ENCODE measurements at places on chromosomes 1 and 21. TPM values are rescaled to one million over a fixed set of nuclear protein-coding genes. Genes with fewer than 3 reads are reported as not detected.

GRCh38 chr1:74107394-74107793 lies 90.6 kb downstream of the LRRIQ3 start:
- DNase-seq = no peak

- DNase-seq = no peak
Observed at GRCh38 chr1:62283986-62284385, 35.2 kb downstream of the KANK4 start.

DNA sequence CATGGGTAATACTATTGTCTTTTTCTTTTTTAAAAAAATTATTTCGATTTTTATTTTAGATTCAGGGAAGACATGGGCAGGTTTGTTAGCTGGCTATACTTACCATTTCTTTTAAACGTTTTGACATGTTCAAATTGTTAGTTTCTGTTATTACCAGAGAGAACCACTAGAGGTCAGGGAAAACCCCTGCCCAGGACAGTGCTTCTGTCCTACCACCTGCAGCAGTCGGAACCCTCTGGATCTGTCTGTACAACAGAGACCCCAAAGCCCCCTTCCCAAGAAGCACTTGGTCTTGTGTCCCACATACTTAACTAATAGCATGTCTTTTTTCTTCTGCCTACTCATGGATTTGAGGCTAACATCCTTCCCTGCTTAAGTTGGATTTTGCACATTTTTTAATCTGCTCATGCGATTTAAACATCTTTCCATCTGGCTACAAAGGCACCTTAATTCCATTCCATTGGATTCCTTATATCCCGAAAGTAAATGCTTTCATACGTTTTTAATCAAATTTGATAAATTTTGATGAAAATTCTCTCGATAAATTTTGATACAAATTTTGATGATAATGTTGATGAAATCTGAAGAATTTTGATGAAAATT lies 10.0 kb upstream of the C1orf115 start:
- DNase-seq = no peak

- DNase-seq = no peak
Observed at GRCh38 chr1:203427451-203427850, 48.2 kb upstream of the PRELP start.

GRCh38 chr1:67880056-67880601 lies 46.9 kb upstream of the GNG12 start:
- DNase-seq = no peak

GRCh38 chr1:84078842-84079202 lies 65.2 kb upstream of the PRKACB start:
- no peak for DNase-seq

DNA sequence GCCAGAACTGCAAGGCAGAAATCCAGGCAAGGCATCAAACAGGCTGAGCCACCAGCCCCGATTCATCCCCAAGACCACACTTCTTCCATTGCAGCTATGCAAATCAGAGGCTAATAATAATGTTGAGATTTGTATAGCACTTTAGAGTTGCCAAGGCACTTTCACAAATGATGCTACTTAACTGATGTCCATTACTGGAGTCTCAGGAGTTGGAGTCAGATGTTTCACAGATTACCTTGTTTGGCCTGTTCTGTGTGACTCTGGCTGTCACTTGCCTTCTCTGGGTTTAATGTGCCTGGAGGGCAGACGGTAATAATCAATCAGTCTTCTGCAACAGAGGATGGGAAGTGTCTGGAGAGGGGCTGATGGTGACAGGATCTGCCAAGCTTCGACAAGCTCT lies 40.8 kb upstream of the MPZL1 start:
- DNase-seq = no peak

DNA sequence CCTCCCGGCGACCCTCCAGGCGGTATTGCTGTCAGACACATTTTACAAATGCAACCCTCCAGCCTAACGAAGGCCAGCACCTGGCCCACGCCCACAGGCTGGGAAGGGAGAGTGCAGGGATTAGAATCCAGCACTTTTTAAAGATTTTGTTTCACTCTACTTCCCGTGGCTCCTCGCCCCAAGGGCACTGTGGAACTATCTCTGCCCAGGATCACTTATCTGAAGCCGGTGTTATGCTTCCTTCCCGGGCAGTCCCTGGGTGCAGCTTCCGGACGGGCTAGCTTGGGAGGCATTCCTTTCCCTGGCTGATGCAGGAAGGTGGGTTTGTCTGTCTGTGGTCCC lies 35.8 kb downstream of the CCN1 start:
- no peak for DNase-seq

GRCh38 chr1:27787895-27788294 lies 14.9 kb downstream of the STX12 start:
- no peak for DNase-seq

DNA sequence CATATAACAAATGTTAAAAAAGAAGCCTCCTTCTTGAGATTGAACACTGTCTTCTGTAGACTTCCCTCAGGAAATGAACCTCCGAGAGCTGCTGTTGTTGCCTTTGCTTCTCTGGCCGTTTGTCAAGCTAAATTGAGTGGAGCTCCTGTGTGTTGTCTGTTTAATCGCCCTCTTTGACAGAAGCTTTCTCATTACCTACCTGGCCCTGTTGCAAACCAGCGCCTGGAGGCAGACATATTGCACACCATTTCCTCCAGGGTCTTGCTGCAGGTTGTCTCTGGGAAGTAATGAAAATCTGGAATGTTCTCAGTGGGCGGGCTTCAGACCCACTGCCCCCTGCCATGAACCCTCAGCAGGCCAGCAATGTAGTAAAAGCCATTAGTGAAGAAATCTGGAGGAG lies 83.3 kb downstream of the GABPA start:
- DNase-seq = no peak

GRCh38 chr1:164622068-164622845 lies 63.3 kb downstream of the PBX1 start:
- no peak for DNase-seq

The NGF gene
- not detected for total RNA-seq

The NASP gene
- 73.2 TPM for total RNA-seq

The OR2AK2 gene
- not detected for total RNA-seq

Data from naive thymus-derived CD8-positive, alpha-beta T cell (primary cell).